Activated CD4-positive, CD25-positive, alpha-beta regulatory T cell (primary cell): ENCODE measurements at places on chromosomes 2 and 18.

- no peak for DNase-seq
These were observed 259.3 kb downstream of the AGPS start for GRCh38 chr2:177651833-177652232.

DNA sequence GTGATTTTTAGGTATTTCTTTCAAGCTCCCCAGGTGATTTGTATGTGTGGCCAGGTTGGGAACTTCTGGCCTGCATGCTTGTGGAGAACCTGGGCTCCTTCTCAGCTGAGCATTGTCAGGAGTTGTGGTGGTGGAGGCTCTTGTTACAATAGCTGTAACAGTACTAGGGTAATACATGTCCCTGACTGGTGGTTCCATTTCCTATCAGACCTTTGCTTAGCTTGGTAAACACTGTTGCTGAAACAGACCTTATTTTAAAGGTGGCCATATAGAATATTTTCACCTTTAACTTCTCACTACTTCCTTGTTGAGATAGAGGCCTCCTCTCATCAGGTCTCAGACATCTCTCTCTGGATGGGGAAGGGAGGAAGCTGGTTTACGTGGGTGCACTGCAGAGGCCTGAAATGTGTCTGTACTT is 79.2 kb downstream of the SETBP1 start:
- DNase-seq: no peak

DNA sequence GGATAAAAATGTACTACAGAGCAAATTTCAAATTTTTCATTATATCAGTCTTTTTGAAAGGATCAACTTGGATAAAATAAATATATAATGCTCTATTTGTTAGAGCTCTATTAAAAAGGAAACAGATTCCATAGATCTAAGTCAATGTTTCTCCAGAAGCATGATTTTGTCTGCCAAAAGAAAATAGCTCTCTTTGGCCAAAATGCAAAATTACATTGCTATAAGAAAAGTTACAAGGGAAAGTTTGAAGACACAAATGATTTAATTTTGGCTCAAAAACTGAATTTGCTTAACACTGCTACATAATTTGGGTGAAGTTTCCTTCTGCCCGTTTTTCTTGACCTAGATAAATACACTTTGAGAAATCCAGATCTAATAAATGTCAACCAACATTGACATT is 15.7 kb downstream of the C2orf69 start:
- no peak for DNase-seq

DNA sequence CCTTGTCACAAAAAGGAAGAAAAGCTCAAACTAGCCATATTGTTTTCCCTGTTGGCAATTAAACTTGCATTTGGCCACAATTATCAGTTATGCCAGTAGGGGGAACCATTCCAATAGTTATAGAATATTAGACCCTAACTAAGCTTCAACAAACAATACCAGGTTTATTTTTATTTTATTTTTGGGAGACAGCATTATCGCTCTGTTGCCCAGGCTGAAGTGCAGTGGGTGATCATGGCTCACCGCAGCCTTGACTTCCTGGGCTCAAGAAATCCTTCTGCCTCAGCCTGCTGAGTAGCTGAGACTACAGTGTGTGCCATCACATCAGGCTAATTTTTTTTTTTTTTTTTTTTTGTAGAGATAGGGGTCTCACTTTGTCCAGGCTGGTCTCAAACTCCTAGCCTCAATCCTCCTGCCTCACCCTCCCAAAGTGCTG is 102.1 kb downstream of the ATAD2B start:
- DNase-seq: no peak

DNA sequence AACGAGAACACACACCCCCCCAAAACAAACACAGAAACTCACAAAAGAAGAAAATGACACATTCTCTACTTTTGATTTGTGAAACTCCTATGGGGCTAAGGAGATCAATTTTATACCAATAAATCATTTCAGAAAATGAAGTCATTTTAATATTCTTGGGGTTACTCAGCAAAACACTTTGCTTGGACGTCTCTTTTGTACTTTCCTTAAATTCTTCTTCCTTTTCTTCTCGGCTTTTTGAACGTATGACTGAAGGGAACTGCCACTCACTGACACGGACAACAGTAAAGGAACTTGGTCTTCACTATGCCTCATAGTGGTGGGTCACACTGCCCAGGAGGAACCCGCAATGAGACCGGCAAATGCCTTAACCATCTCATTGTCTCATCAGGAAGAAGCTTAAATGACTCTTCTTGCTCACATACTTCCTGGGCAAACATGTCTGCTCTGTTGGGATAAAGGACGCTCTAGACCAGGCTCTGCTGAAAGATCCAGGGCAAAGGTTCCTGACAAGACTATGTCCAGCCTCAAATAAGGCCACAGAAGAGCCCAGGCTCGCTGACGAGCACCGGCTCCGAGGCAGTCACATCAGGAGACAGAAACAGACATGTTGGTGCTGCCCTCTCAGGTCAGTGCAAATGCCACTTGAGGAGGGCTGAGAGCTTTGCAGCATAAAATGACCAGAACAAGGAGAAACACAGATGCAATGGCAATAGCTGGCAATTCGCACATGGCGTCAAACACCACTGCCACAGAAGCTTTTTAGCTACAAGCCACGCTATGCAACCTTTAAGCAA is 205.5 kb downstream of the TGIF1 start:
- no peak for DNase-seq

GRCh38 chr2:111149882-111150455 is 29.3 kb downstream of the BCL2L11 start:
- DNase-seq: no peak

DNA sequence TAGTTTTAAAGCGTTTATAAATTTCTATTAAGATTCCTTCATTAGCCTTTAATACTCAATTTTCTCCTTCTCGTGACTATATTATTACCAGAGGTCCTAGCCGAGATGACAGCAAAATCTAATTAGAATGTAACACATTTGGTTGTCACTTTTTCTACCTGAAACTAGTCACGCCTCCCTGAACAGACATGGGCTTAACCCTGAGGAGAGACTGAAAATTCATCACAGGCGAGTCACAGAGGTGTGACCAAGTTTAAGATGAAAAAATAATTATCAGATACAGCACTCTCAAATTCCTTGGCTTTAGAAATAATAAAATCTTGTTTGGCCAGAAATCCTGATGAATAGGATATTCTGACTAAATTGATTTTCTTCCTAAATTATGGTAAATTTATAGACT is 834.4 kb upstream of the SLC39A10 start:
- no peak for DNase-seq

GRCh38 chr2:143936538-143936847 is 583.4 kb downstream of the ZEB2 start:
- no peak for DNase-seq

GRCh38 chr2:120344976-120345581 is 857 bp upstream of the INHBB start:
- DNase-seq: no peak

GRCh38 chr2:144256996-144257707 is 262.8 kb downstream of the ZEB2 start:
- no peak for DNase-seq

GRCh38 chr18:75216212-75216910 is 5.8 kb downstream of the TSHZ1 start:
- DNase-seq: no peak

GRCh38 chr2:44821500-44821899 is 120.0 kb upstream of the SIX3 start:
- DNase-seq: no peak

DNA sequence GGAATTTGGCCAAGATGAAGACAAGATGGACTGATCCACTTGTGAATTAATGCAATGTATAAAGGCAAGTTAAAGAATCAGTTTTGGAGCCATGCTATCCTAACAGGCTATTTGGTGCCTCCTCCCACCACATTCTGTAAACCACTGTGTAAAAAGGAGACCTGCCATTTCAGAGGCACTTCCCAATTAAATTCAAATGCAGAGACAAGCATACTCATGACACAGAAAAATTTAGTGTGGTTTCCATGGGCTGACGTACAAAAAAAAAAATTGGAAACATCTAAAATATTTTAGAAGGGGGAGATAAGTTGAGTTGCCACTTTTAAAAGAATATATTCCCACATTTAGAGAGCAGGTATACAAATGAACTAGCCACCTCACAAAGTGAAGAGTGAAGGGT is 112.1 kb downstream of the TCF4 start:
- DNase-seq: no peak

GRCh38 chr2:180352620-180353019 is 345.5 kb upstream of the CWC22 start:
- DNase-seq: no peak

- DNase-seq: no peak
These were observed 146.5 kb downstream of the ASB1 start for GRCh38 chr2:238573065-238573778.

DNA sequence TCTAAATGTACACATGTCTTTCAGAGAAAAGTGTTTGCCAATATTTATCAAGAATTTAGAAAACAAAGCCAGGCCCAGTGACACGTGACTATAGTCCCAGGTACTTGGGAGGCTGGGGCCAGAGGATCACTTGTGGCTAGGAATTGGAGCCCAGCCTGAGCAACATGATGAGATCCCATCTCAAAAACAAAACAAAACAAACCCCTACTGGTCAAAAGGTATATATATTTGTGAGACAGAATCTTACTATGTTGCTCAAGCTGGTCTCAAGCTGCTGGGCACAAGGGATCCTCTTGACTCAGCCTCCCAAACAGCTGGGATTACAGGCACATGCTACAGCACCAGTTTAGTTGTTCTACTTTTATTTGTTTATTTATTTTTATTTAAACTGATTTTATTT is 79.2 kb downstream of the ZDBF2 start:
- no peak for DNase-seq

DNA sequence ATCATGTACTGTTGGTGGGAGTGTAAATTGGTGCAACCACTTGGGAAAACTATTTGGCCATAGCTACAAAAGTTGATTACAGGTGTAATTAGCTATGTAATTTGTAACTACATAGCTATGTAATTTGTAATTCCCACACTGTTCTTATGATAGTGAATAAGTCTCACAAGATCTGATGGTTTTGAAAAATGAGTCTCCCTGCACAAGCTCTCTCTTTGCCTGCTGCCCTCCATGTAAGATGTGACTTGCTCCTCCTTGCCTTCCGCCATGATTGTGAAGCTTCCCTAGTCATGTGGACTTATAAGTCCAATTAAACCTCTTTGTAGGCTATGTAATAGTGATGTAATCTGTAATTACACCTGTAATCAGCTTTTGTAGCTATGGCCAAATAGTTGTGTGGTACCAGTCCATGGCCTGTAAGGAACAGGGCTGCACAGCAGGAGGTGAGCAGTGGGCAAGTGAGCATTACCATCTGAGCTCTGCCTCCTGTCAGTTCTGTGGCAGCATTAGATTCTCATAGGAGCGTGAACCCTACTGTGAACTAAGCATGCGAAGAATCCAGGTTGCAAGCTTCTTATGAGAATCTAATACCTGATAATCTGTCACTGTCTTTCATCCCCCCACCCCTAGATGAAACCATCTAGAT is 133.7 kb upstream of the COPS8 start:
- DNase-seq: no peak
